ENCODE measurements at places on chromosomes 1 and 21.

GRCh38 chr1:84686223-84686622, 4.0 kb downstream of the SSX2IP start:
- no peak for DNase-seq

DNA sequence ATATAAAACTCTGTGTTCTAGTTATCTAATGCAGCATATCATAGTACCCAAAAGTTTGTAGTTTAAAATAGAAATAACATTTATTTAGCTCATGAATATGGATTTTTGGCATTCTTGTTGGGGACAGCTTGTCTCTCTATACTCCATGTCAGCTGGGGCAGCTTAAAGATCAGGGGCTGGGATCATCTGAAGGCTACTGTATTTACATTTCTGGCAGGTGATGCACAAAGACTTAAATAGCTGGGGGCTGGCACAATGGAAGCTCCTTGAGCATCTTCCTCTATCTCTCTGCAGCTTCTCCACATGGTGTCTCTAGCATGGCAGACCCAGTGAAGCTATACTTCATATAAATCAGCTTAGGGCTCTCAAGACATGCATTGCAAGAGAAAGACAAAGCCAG, 55.6 kb upstream of the DAB1 start:
- DNase-seq, result no peak

DNA sequence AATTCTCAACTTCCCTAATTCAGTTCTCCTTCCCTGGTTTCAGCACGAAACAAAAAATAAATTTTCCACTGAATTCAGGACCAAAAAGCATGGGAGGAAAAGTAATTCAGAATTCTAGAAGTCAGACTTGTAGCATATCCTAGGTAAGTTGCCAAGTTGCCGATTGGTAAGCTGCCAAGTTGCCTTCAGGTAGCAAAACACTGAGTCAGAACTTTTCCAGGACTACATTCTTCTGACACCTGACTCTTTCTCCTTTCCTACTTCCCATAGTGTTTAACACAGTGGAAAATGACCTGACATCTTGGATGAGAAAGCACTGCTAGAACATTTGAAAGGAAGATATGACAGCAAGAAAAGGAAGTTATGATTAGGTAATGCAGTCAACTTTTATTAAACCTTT, 322.8 kb downstream of the SPATA17 start:
- DNase-seq, result no peak

DNA sequence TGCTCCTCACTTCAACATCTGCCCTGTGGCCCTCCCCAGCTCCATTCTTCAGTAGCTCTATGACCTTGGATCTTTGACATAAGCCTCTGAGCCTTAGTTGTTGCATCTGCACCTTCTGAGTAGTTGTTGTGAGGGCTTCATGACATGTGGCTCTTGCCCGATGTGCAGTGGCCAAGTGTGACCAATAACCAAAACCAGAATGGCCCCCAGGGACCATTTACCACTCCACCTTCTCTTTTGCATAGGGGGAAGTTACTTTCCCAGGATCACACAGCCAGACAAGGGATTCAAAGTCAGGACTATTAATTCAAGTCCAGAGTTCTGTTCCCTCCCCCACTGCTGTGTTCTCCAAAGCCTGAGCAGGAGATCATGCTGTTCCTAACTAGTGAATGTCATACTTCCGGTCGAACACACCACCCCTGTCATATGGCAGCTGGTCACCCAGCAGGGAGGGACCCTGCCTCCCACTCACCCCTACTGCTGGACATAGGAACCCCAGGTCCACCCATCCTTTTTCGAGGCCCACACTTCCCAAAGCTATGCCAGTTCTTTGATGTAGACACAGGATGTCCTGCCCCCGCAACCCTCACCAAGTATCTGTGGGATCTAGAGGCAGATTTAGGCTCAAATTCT, 4.0 kb downstream of the FGR start:
- no peak for DNase-seq

DNA sequence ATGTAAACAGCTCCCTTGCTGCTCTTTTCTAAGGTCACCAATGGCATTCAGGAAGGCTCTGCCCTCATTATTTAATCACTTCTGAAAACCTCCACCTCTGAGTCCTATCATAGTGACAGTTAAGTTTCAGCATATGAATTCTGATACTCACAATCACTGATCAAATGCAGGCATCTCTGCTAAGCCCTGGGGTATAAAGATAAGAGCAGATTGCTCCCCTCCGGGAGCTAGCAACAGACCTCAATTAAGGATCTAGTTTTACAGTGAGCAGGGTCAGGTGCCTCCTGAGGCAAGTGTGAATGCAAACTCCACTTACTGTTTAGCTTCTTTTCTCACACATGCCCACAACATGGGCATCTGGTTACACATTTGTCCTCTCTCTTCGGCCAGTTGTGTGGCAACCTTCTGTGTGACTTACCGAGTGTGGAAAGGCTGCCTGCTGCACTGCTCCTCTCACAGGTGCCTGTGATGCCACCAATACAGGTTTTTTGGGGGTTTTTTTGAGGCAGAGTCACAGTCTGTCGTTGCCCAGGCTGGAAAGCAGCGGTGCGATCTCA, 15.0 kb downstream of the IL10RB start:
- DNase-seq, result no peak

DNA sequence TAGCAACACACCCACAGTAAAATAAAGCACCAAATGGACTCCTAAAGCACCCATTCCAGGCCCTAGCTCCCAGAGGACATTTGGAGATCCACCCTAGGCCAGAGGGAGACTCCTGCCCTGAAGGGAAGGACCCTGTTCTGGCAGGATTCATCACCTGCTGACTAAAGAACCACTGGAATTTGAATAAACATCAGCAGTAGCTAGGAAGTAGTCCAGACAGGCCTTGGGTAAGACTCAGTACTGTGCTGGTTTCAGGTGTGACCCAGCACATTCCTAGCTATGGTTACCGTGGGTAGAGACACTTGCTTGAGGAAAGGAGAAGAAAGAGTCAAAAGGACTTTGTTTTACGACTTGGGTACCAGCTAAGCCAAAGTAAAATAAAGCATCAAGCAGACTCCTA, 92.7 kb upstream of the LRRC7 start:
- no peak for DNase-seq

GRCh38 chr1:15749399-15750291, 7.3 kb downstream of the TMEM82 start:
- DNase-seq, result no peak

GRCh38 chr1:36772647-36773495, 261.4 kb downstream of the GRIK3 start:
- DNase-seq, result no peak

GRCh38 chr1:101267082-101267481, 30.3 kb downstream of the S1PR1 start:
- DNase-seq, result no peak

- DNase-seq, result no peak
These were observed 277.6 kb downstream of the SIPA1L2 start for GRCh38 chr1:232352366-232352765.
